ENCODE measurements at places on chromosomes 2 and 18.

DNA sequence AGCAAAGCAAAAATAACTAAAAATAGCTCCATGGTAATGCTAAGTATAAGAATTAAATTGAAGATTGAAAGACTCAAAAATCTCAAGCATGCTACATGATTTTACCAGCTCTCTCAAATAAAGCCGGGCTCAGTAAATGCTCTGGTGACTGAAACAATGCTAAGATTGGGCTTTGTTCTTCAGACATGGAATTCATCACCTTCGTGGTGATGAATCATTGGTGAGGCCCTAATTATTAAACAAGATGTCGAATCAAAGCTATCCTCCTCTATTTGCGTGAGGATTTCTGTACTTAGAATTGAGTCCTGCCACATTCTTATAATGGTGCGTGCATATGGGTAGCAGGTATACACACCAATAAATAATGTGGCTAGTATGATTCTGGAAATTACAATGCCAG is 58.8 kb upstream of the LRRTM1 start:
- DNase-seq, result no peak

DNA sequence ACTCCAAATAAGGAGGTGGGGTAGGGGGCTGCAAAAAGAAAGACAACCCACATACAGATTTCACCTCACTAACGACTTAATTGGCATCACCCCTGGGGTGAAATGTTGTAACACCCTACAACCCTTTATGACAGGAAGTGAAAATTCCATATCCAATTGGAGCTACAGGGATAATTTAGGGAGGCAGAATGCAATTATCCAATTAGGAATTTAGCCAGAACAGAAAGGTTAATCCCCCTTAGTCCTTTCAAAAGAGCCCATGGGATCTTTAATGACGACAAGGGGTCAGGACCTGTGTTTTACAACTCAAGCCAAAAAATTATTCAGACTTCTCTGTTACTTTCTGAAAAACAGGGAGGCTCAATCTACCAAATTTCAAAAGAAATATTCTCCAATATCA is 1027.1 kb downstream of the TMEM182 start:
- DNase-seq, result no peak

DNA sequence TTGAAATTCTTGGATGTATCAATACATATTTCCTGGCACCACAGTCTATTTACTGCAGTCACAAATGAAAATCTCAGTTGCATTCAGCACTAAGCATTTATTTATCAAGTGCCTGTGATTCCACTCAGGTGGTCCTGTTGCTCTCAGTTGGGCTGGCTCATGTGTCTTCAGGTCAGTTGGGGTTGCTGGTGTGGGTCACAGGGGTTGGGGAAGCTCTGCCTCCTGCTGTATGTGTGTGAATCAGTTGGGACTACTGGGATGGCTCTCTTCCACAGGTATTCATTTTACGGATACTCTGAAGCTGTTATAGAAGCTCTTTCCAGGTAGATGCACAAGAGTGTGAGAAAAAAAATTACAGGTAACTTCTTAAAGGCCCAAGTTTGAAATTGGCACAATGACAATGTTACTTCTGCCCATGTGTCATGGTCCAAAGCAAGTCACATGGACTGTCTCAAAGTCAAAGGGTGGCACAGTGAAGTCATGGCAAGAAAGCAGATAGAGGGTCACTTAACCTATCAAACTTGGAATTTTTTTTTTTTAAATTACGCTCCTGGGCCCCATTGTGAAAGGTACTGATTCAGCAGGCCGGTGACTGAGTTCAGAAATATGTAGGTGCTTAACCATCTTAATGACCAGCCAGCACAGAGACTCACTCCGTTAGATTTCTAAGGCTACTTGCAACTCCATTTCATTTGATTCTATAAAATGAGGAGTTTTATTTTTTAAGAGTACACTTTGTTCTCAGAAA is 249.2 kb upstream of the GCFC2 start:
- DNase-seq, result no peak

- DNase-seq, result no peak
These were observed 54.8 kb downstream of the RAPGEF4 start for GRCh38 chr2:172790404-172790803.

- DNase-seq, result no peak
These were observed 390.4 kb downstream of the TSN start for GRCh38 chr2:122145856-122146255.

- peak; percentile 59 for DNase-seq
These were observed 5.4 kb upstream of the SATB2 start for GRCh38 chr2:199462956-199463692.

- DNase-seq, result no peak
These were observed 73.5 kb downstream of the WDPCP start for GRCh38 chr2:63514781-63515180.

- no peak for DNase-seq
These were observed 85.5 kb downstream of the NFATC1 start for GRCh38 chr18:79481046-79481790.

GRCh38 chr18:43919551-43919950 is 642.3 kb upstream of the SYT4 start:
- no peak for DNase-seq

DNA sequence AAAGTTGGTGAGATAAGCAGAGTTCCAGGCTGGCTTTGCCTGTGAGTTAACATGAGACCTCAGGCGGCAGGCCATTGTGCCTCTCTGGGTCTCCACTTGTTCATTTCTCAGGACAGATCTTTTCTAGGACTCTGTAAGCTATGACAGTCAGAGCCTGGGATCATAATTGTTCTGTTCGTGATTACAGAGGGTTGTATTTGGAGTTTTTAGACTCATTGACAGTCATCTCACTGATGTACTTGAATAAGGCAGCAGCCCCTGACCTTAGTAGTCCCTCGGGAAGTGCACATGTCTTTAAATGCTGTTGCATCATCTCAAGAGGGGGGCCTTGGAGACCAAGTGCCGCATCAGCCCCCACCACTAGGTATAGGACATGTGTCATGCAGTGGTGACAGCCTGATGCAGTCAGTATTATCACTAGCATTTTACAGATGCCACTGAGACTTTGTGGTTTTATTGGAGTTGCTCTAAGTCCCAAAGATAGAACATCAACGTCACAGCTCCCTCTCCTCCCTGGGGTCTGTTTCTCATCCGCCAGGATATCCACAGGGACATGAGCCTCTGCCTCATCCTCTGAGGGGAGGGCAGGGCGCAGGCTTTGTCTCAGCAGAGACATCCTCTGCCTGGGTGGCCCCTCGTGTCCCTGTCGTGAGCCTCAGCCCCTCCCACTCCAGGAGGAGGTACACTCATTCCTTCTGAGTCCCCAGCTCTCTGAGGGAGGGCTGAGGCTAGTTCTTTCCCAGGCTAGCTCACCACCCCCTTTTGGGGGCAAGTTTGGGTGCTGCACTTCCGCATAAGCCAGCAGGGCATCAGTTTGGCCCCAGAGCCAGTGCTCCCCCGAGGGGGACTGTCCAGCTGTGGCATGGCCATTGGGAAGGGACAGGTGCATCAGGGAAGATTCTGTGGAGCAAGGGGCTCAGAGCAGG is 14.1 kb downstream of the GLI2 start:
- DNase-seq, result no peak

- no peak for DNase-seq
These were observed 4.8 kb downstream of the VRK2 start for GRCh38 chr2:58051445-58051844.

- no peak for DNase-seq
These were observed 4.6 kb downstream of the MAP3K20 start for GRCh38 chr2:173079973-173080860.

- DNase-seq, result no peak
These were observed 310.1 kb upstream of the HNRNPA3 start for GRCh38 chr2:176902454-176902853.

GRCh38 chr18:13300029-13300428 is 81.5 kb downstream of the LDLRAD4 start:
- no peak for DNase-seq

DNA sequence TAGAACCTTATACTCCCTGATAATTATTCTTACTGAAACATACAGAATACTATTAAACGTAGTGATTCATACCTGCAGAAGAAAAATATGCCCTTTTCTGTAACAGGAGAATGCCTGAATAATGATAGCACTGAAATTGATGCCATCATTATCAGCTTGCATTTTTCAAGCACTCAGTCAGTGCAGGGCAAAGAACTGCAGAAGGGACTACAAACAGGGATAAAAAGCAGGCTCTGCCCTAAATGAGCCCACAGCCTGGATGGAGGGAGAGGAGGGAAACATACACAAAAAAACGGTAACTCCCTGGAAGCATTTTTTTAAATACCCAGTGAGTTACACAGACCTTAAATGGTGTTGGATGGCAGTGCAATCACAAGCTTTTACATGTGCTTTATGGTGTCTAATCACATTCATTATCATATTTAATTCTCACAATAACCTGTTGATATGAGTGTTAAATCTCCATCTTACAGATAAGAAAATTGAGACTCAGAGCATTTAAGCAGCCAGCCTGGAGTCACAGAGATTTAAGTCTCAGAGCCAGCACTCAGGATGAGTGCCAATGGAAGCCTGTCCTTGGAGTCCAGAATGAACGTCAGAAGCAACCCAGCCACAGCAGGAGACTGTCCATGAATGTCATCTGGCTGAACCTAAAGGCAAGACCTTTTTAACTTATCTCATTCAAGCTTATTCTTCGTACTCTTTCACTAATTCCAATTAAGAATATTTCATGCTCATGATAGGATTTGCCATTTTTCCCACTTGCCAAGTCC is 139.3 kb upstream of the CTNNA2 start:
- no peak for DNase-seq

DNA sequence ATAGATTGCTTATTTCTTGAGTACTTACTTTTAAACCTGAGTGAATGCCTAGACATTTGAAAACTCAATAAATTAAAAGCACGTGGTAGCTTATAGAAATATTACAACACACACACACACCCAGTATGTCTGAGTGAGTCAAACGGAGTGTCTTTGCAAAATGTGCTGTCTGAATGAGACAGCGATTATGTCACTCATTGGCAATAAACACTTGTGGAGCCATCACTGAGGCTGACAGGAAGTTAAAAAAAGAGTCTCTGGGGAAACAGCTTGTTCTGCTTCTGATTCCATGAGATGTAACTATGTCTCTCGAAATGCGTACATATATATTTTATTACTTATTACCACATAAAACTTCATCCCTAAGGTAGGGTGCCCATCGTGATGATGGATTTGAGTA is 22.3 kb upstream of the VPS4B start:
- no peak for DNase-seq

- DNase-seq, result no peak
These were observed 21.2 kb downstream of the GORASP2 start for GRCh38 chr2:170950221-170950761.

- DNase-seq, result no peak
These were observed 13.0 kb downstream of the DIPK1C start for GRCh38 chr18:74444104-74444503.

GRCh38 chr2:43123981-43124686 is 102.3 kb downstream of the ZFP36L2 start:
- no peak for DNase-seq

DNA sequence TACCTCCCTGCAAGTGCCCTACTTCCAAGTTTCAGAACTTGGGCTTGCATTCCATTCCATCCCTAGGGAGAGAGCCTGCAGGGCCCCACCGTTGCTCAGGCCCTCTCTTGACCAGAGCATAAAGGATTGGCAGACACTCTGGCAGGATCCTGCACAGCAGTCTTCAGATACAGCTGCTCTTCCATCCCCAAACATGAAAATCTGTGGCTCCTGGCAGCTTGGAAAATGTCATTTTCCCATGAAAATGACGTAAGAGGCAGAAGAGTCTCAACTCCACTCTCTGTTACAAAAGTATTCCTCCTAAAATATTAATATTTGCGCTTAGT is 162.6 kb downstream of the GFPT1 start:
- DNase-seq, result no peak

GRCh38 chr18:40470723-40471122 is 1484.3 kb upstream of the PIK3C3 start:
- no peak for DNase-seq

GRCh38 chr2:105540642-105541041 is 141.8 kb upstream of the FHL2 start:
- DNase-seq, result peak; percentile 22

- DNase-seq, result no peak
These were observed at the start of gene MAP3K19 for GRCh38 chr2:135047300-135047699. Gene MAP3K19, minus strand, starts transcription at chr2:135047447. Its CDS starts 22,800 bp downstream, at chr2:135024647.

DNA sequence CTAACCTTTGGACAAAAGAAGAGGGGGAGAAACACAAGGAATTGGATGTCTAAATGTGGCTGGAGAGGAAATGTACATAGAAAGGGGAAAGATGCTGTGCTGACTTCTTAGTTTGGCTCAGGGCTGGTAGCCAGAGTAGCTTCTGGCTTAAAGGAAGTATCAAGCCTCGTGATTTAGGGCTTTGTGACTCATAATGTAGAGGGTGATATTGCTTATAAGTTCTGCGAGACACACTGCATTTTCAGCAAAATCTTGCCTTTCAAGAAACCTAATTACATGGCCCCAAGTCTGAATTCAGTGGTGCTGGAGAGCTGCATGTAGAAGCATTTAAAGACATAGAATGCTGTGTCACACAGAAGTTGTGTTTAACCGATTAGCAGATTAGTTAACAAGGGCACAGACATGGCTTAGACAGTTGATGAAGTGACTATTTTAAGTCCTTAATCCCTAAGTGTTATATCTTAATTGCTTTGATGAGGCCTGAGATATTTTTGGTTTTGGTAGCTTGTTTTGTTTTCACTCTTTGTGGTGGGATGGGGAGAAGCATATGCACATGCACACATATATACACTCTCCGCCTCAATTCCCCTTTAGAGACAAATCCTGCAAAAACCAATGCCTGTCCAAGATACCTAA is 66.4 kb downstream of the EPAS1 start:
- DNase-seq, result peak; percentile 79

DNA sequence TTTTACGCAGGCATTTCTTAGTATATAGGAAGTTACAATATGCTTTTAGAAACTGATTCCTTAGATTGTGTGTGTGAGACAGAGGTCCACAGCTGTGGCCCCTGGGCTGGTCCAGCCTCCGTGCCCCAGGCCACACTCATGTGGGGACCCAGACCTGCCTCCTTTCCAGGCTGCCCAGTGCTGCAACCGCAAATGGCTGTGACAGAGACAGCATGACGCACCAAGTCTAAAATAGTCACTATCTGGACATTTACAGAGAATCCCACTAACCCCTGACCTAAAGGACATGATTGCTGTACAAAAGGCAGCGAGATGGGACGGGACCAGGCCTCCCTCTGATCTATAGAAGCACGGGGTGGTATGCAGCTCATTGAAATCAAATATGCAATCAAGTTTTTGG is 152.2 kb downstream of the TMEM18 start:
- DNase-seq, result no peak

DNA sequence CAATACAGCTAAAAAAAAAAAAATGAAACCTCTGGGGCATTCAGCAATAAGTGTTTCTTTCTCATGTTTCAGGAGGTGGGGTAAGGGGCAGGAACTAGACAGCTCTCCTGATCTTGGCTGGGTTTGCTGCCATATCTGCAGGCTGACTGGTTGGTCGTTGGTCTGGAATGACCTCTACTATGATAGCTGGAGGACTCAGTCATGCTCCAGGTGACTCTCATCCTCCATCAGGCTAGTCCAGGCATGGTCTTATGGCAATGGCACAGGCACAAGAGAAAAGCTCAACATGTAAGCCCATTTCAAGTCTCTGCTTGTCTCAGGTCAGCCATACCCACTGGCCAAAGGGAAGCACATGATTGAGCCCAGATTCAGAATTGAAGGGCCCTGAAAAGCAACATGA is 9.5 kb upstream of the SLC1A4 start:
- no peak for DNase-seq

- DNase-seq, result no peak
These were observed 24.5 kb downstream of the CRACDL start for GRCh38 chr2:98911376-98912154.

GRCh38 chr2:165015052-165015642 is 59.8 kb upstream of the SLC38A11 start:
- no peak for DNase-seq

GRCh38 chr2:46735108-46735691 is 180.4 kb downstream of the MCFD2 start:
- no peak for DNase-seq
